ENCODE measurements at places on chromosomes 4 and X. TPM values are rescaled to one million over a fixed set of nuclear protein-coding genes. Genes with fewer than 3 reads are reported as not detected.
A peak's percentile ranks its signal among the peaks of the same experiment; 100 is the strongest.

DNA sequence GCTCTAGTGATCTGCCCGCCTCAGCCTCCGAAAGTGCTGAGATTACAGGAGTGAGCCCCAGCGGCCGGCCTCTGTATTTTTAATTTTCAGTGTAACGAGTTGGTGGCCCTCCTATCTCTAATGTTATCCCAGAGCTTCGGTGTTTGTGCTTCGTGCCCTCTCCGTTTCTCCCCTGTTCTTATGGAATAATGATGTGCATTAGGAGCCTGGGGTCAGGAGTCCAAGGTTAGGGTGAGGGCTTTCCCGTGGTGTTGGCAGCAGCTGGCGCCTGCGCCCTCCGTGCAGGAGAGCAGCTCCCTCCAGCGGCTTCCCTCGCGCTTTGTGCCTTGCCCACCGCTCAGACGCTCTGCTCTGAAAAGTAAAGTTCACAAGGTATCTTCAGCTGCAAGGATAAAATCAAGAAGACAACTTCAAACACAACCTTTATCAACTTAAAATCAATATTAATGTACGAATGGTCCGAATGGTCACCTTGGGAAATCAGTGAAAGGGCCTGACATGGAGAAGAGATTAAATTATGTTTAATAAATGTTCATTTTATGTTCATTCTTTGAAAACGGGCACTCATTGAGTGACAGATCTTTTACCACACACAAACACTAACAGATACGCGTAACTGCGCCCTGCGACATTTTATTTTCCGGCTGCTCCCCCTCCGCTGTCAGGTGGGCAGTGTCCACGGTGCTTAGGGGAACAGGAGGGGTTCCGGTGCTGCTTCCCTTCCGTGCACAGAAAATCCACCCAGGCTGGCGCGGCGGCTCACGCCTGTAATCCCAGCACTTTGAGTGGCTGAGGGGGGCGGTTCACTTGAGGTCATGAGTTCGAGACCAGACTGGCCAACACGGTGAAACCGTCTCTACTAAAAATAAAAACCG, 62.4 kb downstream of the TRAPPC11 start:
- DNase-seq = peak; percentile 55

- DNase-seq = no peak
Measured at GRCh38 chr4:153061971-153062370, 125.8 kb downstream of the FHDC1 start.

NSD2 gene
- 61.5 TPM for total RNA-seq

DNA sequence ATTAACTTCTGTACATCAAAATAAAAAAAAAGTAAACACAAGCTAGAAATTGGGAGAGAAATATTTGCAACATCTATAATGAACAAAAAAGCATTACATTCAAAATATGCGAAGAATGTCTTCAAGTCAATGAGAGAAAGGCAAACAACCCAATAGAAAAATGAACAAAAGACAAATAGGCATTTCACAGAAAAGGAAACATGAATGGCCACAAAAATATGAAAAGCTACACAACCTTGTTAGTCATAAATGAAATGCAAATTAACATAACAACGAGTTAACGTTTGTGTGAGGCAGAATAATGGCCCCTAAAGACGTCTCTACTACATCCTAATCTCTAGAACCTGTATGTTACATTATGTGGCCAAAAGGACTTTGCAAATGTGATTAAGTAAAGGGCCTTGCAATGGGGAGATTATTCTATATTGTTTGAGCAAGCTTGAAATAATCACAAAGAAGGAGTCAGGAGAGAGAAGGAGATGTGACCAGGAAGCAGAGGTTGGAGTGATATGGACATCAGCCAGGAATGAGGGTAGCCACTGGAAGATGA, 86.8 kb downstream of the WDFY3 start:
- DNase-seq = no peak

DNA sequence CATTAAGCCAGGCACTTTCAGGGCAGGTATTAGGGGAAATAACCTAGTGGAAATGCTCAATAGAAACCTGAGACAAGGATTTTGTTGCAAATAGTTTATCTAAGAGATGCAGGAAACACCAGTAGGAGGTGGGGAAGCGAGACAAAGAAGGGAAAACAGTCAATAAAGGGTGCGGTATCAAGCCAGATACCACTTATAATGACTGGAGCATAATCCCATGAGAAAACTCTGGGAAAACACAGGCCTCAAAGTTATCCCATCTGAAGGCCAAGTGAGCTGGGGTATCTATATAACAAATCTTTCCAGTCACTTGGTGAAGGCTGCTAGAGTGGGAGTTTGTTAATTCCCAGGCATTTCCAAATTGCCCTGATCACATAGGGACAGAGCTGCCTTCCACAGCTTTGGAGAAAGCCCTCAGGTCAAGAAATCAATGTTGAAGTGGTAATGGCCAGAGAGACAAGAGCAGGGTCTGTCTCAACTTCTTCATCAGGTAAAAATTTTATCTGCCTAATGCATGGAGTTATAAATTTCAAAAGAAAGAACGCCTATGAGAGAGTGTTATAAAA, 9.8 kb upstream of the HMGB2 start:
- DNase-seq = no peak

DNA sequence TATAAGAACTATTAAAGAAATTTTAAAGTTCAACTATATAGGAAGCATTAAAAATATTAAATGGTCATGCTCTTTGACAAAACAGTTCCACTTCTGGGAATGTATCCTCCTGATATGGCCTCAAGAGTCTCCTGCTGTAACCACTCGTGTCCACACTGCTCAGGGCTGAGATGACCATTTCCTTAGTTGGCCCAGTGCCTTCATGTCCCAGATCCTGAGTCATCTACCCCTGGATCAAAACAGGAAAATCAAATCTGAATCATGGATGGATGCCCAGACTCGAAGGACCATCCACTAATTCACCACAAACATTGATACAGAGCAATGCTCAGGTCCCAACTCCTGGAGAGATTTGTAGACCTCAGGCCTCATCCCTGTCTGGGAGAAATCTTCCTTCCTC, 44.7 kb downstream of the GPRASP3 start:
- DNase-seq = peak; percentile 58

DNA sequence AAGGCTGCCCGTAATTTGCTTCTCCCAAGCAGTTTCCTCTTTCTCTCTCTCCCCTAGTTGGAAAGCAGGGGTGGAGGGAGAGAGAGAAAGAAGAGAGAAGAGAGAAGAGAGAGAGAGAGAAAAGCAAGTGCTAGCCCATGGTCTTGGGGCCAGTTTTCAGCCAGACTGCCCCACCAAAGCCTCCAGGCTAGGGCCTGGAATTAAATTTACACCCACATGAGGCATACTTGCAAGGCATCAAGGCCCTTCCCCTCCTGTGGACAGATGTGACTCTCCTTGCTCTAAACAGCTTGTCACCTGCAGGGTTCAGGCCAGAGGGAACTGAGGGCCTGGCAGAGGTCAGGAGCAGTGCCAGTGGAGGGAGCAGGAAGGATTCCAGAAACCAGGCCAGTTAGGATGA, 1.7 kb upstream of the CXCR3 start:
- no peak for DNase-seq

IL13RA1 gene
- total RNA-seq = 61.3 TPM

DNA sequence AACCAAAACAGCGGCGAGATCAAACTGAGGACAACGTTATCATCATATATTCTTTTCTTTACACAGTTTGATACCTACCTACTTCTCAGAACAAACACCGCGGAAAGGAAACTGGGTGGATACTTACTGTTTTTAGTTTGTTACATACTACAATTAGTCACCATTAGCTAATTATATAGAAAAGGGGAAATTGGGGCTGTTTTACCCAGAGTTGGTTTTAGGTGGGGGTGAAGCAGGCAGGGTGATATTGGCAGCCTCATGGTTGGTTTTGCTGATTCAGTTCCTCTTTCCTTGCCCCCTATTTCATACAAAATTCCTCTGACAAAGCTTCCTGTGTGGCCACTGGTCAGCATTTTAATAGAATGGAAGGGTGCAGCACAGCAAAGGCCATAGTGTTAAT, 77.8 kb downstream of the SORBS2 start:
- no peak for DNase-seq

GAGE12E gene
- not detected for total RNA-seq

DNA sequence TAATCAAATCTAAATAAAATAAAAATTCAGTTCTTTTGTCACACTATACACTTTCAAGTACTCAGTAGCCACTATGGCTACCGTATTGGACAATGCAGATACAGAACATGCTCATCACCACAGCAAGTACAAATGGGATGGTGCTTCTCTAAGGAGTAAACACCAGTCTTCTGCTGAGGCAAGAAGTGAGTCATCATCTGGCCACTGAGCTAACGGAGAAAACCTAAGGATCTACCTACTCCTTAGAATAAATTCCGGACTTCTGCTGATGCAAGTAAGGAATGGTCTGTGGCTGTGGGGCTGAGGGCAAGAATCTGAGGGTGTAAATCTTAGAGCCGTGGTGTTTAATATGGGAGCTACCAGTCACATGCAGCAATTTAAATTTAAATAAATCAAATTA, 11.3 kb upstream of the RBMXL3 start:
- DNase-seq = peak; percentile 11

- DNase-seq = peak; percentile 27
Measured at GRCh38 chr4:47510506-47511143, 25.6 kb downstream of the ATP10D start.

PPARGC1A gene
- 0.86 TPM for total RNA-seq

MAGEE2 gene
- total RNA-seq = not detected

DNA sequence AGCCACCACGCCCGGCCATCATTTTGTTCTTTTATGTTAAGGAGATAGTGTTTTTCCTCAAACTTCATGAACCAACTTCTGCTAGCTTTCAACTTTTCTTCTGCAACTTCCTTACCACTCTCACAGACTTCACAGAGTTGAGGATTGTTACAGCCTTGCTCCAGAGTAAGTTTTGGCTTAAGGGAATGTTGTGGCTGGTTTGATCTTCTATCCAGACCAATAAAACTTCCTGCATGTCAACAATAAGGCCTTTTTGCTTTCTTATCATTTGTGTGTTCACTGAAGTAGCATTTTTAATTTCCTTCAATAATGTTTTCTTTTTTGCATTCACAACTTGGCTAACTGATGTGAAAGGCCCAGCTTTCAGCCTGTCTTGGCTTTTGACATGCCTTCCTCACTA, 12.7 kb upstream of the TET2 start:
- DNase-seq = no peak

TNIP3 gene
- total RNA-seq = 0.32 TPM

- DNase-seq = no peak
Measured at GRCh38 chr4:165403048-165403447, 24.2 kb downstream of the CPE start.

DNA sequence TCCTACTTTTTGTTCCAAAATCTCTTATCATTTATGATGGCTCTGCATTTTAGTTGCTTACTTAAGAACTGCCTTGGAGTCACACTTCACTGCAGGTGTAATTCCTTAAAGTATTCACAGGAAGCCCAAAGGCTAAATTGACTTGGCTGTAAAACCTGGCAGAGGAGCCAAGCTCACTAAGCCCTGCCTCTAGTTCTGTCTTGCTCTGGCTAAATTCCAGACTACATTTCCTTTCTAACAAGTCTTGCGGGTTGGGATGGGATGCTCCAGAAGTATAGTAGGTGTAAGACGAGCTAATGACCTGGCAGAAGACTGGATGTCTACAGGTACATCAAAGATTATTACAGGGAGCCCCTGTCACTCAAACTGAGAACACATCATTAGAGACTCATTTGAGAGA, 924.0 kb upstream of the INTU start:
- no peak for DNase-seq

- DNase-seq = no peak
Measured at GRCh38 chr4:25874655-25875054, 11.9 kb upstream of the SEL1L3 start.

DNA sequence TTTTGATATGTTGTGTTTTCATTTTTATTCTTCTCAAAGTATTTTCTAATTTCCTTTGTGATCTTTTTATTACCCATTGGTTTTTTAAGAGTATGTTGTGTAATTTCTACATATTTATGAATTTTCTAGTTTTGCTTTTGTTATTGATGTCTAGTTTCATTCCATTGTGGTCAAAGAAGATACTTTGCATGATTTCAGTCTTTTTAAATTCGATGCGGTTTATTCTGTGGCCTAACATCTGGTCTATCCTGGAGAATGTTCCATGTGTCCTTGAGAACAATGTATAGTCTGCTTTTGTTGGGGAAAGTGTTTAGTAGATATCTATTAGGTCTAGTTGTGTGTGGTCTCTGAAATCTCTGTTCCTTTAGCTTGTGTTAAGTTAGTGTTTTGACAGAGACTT, 46.2 kb downstream of the PPEF1 start:
- no peak for DNase-seq

DNA sequence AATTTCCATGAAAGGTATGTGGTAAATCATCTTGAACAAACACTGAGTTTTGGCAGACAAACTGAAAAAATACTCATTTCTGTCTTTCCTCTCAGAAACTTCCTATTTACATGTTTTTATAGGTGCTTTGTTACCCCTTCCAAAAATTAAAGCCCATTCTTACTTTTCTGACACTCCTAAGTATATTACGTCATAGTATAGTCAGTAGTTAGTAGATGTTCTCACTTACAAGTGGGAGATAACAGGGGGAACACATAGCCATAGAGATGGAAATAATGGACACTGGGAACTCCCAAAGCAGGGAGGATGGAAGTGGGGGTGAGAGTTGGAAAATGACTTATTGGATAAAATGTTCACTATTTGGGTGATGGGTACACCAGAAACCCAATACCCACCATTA, 28.8 kb downstream of the TXK start:
- no peak for DNase-seq

SPANXC gene
- total RNA-seq = not detected

ENOX2 gene
- 9.5 TPM for total RNA-seq

- no peak for DNase-seq
Measured at GRCh38 chr4:5374994-5375393, 323.7 kb downstream of the STK32B start.

Measured in fibroblast of villous mesenchyme (primary cell).